Calu3 (cell line): ENCODE measurements at places on chromosomes 1 and 21. TPM values are rescaled to one million over a fixed set of nuclear protein-coding genes. Genes with fewer than 3 reads are reported as not detected.

Gene ACKR1
- total RNA-seq: not detected in 2 replicates

Gene OR10Z1
- total RNA-seq: not detected in 2 replicates

Gene PODN
- not detected in 2 replicates for total RNA-seq

Gene S100A16
- 247 and 255 TPM in 2 replicates for total RNA-seq

Gene CBR3
- 2.8 and 3.1 TPM in 2 replicates for total RNA-seq

Gene CPTP
- total RNA-seq: 20.1 and 23.7 TPM in 2 replicates

Gene GSTM5
- total RNA-seq: not detected in 2 replicates

Gene ACBD3
- 50.3 and 51.6 TPM in 2 replicates for total RNA-seq

DNA sequence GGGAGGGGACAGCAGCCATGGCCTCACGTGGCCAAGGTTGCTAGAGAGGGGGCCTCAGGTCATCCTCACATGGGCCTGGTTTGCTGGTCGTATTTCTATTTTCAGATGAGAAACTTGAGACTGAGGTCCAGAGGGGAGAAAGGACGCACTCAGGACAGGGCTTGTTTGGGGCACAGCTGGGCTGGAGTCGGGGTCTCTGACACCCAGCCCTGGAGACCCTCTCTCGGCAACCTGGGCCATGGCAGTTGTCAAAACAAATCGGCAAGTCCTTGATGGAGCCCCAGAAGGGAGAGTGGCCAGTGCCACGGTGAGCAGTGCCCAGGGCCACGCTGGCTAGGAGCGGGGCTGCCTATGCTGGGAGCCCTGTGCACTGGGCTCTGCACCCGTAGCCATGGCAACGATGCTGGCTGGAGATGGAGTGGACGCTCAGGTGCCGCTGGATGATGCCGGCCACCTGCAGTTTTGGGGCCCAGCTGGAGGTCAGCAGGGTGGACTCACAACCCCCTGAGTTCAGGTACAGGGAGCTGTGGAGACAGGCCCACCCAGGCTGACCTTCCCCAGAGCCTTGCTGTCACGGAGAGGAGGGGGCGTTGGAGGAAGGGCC is 11.1 kb downstream of the LRRC3 start:
- H3K36me3 ChIP-seq: no peaks in the 10 kb centered on the region
- peaks cover 34% of the 10 kb centered on the region for H3K27me3 ChIP-seq
- no peaks in the 10 kb centered on the region for H3K4me1 ChIP-seq
- H3K27ac ChIP-seq: no peak overlapping the region
- no peak for DNase-seq
- H3K4me3 ChIP-seq: no peak overlapping the region

GRCh38 chr1:17629460-17629859 is 90.0 kb downstream of the ARHGEF10L start:
- no peak for DNase-seq
- peaks cover 9% of the 10 kb centered on the region for H3K36me3 ChIP-seq
- no peak overlapping the region for H3K27ac ChIP-seq
- H3K4me3 ChIP-seq: no peak overlapping the region
- no peaks in the 10 kb centered on the region for H3K27me3 ChIP-seq

DNA sequence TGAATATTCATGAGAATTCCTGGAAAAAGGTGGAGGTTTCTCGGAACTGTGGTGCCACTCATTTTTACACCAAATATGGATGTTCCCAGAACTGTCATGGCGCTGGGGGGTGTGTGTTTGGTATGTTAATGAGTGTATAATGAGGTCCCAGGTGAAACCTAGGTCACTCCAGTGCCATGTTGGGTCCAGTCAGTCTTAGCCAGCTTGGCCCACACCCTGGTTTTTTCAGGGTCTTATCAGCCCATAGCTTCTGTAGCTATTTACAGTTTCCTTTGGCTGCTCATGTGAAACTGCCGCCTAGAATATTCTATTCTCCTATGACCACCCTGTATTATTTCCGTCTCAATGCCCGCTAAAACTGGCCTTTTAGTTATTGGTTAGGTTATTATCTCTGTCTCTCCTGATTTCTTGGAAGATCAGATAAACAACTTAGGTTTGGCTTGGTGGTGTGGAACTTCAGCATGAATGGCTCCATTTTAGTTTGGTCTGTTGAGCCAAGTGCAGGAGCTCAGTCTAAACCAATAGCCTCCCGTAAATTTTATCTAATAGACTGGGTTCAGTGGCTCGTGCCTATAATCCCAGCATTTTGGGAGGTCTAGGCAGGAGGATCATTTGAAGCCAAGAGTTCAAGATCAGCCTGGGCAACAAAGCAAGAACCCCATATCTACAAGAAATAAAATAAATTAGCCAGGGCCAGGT is 42.1 kb upstream of the EDARADD start:
- H3K4me3 ChIP-seq: no peak overlapping the region
- no peak overlapping the region for H3K27ac ChIP-seq
- H3K27me3 ChIP-seq: no peaks in the 10 kb centered on the region
- H3K4me1 ChIP-seq: no peaks in the 10 kb centered on the region
- H3K36me3 ChIP-seq: no peaks in the 10 kb centered on the region

GRCh38 chr1:95509989-95510388 is 276.0 kb downstream of the RWDD3 start:
- no peaks in the 10 kb centered on the region for H3K36me3 ChIP-seq
- no peak for DNase-seq
- no peak overlapping the region for H3K27ac ChIP-seq
- H3K4me1 ChIP-seq: no peaks in the 10 kb centered on the region

DNA sequence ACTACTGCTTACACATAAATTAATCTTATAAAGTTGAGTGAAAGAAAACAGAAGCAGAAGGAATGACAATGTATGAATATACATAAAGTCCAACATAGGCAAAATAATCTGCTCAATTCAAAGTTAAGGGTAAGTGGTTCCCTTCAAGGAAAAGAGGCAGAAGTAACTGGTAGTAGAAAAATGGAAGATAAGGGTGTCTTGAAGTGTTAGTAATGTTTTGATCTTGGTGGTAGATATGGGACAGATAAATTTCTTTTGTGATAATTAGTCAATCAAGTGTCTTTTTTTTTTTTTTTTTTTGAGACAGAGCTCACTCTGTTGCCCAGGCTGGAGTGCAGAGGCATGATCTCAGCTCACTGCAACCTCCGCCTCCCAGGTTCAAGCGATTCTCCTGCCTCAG is 12.7 kb downstream of the USP48 start:
- no peaks in the 10 kb centered on the region for H3K27me3 ChIP-seq
- no peak overlapping the region for H3K4me3 ChIP-seq
- no peak for DNase-seq
- peaks cover 17% of the 10 kb centered on the region for H3K4me1 ChIP-seq
- H3K27ac ChIP-seq: no peak overlapping the region
- peaks cover 7% of the 10 kb centered on the region for H3K36me3 ChIP-seq

DNA sequence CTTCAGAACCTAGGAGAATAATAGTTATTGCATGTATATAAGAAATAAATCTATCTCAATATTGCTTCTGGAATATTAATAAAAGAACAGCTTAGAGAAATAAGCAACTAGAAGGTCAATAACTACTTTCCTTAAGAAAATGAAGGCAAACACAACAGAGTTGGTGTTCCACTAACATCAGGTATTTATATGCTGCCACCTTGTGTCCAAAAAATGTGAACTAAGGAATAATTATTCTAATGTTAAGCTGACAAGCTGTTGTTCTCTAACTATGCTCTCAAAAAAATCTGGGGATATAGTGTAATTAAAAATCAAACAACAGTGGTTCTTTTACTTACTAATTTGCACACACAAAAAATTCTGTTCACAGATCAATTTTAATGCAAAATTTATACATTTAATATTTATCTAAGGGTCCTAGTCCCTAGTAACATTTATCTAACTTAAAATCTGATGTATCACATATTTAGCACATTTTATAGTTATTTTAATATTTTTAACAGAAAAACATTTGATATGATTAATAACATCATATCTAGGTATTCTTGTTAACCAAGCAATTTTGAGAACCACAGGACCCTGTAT is 39.6 kb downstream of the UCHL5 start:
- peak; percentile 27 for DNase-seq
- H3K4me3 ChIP-seq: no peak overlapping the region
- no peak overlapping the region for H3K27ac ChIP-seq
- H3K36me3 ChIP-seq: no peaks in the 10 kb centered on the region

GRCh38 chr1:150049926-150050325 is 17.6 kb upstream of the VPS45 start:
- no peak for DNase-seq
- H3K36me3 ChIP-seq: no peaks in the 10 kb centered on the region
- H3K27ac ChIP-seq: no peak overlapping the region
- H3K27me3 ChIP-seq: no peaks in the 10 kb centered on the region
- H3K4me1 ChIP-seq: no peaks in the 10 kb centered on the region

DNA sequence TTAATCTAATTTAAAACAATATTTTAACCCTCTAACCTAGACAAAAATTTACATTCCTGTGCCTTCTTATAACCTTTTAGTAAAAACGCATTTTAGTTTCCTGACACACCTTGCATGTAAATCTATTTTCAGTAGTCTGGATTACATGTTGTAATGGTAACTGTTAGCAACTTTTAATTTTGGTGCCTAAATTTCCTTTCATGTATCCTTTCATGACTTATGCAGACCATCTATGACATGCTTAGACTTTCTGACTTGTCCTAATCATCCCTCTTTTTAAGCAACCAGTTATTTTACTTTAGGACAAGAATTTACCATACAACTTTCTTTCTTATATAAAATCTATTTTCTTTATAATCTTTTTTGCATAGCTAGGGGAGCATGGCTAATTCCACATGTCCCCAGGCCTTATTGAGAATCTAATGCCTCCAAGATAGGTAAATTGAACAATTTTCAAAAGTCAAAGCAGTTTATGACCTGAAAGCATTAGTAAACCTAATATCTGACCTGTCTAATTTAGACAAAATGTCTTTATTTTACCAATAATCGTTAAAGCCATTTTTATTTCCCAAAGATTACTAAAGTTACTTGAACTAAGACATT is 57.5 kb upstream of the IL12RB2 start:
- no peak overlapping the region for H3K4me3 ChIP-seq
- DNase-seq: no peak
- H3K4me1 ChIP-seq: no peaks in the 10 kb centered on the region
- H3K27me3 ChIP-seq: peaks cover 23% of the 10 kb centered on the region
- no peaks in the 10 kb centered on the region for H3K36me3 ChIP-seq
- no peak overlapping the region for H3K27ac ChIP-seq

DNA sequence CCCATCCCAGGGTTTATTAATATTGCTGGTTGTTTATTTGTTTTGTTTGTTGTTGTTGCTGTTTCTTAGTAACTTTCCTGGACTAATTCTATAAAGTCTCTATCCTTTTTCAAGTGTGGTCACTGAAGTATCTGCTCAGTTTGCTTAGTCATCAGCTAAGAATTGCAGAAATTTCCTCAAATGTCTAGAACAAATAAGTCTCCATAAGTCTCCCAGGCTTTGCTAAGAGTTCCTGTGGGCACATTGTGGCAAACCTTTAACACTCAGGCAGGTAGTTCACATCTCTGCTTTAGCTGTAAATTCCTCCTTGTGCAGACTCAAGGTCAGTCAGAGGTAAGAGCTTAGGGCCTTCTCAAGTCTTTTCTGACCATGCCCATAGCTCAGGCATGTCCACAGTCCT is 38.9 kb upstream of the C1orf185 start:
- no peak overlapping the region for H3K4me3 ChIP-seq
- no peaks in the 10 kb centered on the region for H3K36me3 ChIP-seq
- peak overlapping the region; percentile 43 for H3K27ac ChIP-seq

- no peaks in the 10 kb centered on the region for H3K27me3 ChIP-seq
- H3K4me1 ChIP-seq: no peaks in the 10 kb centered on the region
Measured at GRCh38 chr1:28893403-28894102, 20.8 kb upstream of the EPB41 start.

GRCh38 chr1:237183963-237184540 is 142.1 kb downstream of the RYR2 start:
- DNase-seq: no peak
- H3K36me3 ChIP-seq: no peaks in the 10 kb centered on the region
- H3K4me3 ChIP-seq: no peak overlapping the region
- H3K4me1 ChIP-seq: no peaks in the 10 kb centered on the region

DNA sequence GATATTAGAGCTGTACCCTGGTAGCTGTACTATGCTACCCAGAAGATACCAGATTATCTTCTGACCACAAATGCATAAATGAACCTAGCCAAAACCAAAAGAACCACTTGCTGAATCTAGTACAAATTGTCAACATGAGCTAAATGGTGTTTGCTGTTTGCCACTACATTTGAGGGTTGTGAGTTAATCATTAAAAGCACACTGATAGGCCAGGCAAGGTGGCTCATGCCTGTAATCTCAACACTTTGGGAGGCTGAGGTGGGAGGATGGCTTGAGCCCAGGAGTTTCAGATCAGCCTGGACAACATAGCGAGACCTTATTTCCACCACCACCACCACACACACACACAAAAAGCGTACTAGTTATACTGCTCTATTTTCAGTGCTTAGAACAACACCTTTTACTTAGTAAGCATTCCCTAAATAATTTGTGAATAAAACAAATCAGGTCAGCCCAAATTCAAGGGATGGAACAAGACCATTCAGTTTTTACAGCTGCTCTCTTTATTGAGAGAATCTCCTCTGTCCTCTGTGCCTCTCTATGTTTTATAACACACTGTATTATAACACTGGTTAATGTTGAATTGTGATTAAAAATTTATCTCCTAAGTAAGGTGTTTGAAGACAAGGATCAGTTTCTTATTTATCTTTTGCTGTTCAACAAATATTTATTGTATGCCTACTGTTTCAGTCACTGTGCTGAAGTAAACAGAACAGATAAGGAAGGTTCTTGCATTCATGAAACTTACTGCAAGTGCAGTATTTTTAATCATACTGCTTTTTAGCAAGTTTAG is 44.0 kb downstream of the MAGI3 start:
- no peak overlapping the region for H3K27ac ChIP-seq
- DNase-seq: no peak
- H3K4me1 ChIP-seq: peaks cover 29% of the 10 kb centered on the region

GRCh38 chr1:155207806-155208540 is at the start of gene THBS3:
THBS3 (minus strand) TSS chr1:155207897; CDS start chr1:155207876, 21 bp downstream.
- peaks cover 30% of the 10 kb centered on the region for H3K4me1 ChIP-seq
- H3K36me3 ChIP-seq: peaks cover 25% of the 10 kb centered on the region
- no peaks in the 10 kb centered on the region for H3K27me3 ChIP-seq
- no peak for DNase-seq
- H3K27ac ChIP-seq: peak within 1 kb of the TSS; percentile 92
- H3K4me3 ChIP-seq: peak within 1 kb of the TSS; percentile 98

- no peak overlapping the region for H3K27ac ChIP-seq
- no peaks in the 10 kb centered on the region for H3K36me3 ChIP-seq
- H3K27me3 ChIP-seq: no peaks in the 10 kb centered on the region
- no peak for DNase-seq
- H3K4me1 ChIP-seq: no peaks in the 10 kb centered on the region
- no peak overlapping the region for H3K4me3 ChIP-seq
Measured at GRCh38 chr1:232407120-232407519, 222.8 kb downstream of the SIPA1L2 start.

DNA sequence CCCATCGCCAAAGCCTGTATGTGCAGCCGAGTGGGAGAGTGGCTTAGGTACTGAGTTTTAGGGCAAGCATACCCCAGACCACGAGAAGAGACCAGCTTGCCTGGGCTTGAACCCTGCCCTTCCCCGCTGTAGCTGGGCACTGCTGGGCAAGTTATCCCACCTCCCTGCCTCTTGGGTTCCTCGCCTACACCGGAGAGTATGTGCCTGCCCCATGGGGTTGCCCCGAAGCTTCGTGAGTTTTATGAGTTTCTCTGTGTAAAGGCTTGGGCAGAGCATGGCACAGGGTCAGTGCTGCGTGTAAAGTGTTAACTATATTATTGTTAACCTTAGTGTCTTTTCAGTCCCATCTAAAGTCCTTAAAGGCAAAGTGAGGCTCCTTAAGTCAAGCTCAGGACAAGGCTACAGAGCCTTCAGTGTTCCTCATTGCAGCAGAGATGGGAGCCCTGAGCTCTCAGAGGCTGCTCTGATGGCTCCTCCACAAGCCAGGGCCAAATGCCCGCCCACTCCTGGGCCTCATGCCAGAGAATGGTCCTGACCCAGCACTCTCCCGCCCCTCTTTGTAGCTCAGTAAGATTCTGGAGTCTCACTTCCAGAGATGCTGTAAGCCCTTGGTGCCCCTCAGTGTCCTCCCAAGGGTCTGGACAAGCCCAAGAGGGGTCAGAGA is 37.0 kb upstream of the KCNA10 start:
- H3K4me1 ChIP-seq: no peaks in the 10 kb centered on the region
- DNase-seq: no peak
- H3K36me3 ChIP-seq: no peaks in the 10 kb centered on the region
- H3K4me3 ChIP-seq: no peak overlapping the region
- H3K27ac ChIP-seq: no peak overlapping the region
